Stimulated activated CD8-positive, alpha-beta memory T cell treated with anti-CD3 and anti-CD28 coated beads, Interleukin-15, amount 100 ng/mL, for 48 hours (primary cell): ENCODE measurements at places on chromosomes 11 and 22.

- DNase-seq, result no peak
Observed at GRCh38 chr11:77065878-77066228, 918 bp upstream of the CAPN5 start.

- no peak for DNase-seq
Observed at GRCh38 chr22:40118979-40119378, 58.7 kb upstream of the TNRC6B start.

- no peak for DNase-seq
Observed at GRCh38 chr11:10573556-10573955, 5.1 kb upstream of the LYVE1 start.

DNA sequence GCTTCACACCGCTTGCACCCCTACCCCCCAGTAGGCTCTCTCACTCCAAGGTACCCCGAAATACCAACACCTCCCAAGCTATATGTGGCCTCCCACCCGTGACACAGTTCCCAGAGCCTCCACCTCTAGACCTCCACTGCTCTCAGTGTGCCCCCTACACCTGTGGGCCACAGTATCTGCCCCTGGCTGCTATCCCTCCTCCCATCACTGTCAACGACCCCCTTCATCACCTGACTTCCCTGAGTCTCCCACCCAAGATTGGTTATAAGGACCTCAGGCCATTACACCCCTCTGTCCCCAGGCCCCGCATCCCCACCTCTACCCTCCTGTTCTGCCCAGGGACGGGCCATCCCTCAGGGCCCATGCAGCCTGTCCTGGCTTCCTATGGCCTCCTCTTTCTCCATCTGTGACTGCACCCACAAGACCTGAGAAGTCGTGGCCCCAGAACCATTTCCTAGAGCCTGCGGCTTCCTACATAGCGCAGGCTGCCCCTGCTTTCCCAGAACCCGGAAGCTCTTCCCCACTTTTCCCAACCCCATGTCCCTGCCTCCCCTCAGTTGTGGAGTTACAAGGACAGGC lies 734 bp downstream of the ACR start:
- DNase-seq, result no peak

DNA sequence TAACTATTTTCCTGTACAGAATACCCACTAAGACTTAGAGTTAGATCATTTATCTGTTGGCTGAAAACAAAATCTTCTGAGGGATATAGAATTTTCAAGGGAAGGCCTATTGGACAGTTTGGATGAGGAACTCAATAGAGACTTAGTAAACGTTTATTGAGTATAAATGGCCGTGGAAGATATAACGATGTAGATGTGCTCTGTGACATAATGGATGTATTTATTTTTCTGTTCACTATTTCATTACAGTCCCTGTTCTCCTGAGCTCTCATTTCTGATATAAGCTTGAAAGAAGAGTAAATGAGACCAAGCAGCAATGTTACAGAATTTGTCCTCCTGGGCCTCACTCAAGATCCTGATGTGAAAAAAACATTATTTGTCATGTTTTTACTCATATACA lies at the start of gene OR4A16:
OR4A16 (plus strand) TSS at position 301 of the 400 bp plus-strand sequence; CDS start at position 301, 0 bp downstream.
- no peak for DNase-seq

GRCh38 chr11:24615451-24616160 lies 118.8 kb downstream of the LUZP2 start:
- no peak for DNase-seq

DNA sequence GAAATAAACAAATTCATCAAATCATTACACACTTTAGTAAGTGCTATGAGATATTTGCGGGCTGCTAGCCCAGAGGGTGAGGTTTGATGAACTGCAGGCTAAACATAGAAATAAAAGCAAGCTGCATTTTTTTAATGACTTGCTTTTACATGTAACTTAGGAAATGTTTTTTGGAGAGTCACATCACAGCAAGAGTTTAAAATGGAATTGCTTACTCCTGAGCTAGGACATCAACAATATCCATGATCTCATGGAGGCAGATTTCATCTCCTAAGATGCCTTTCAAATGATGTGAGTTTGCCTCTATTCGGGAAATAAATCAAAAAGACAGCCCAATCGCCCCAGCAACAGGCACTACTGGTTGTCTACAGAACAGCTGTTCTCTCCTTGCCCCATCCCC lies 73.4 kb upstream of the CD44 start:
- DNase-seq, result no peak

GRCh38 chr22:49569286-49570031 lies 258.2 kb downstream of the BRD1 start:
- no peak for DNase-seq

- DNase-seq, result no peak
Observed at GRCh38 chr11:131612533-131612932, 242.1 kb downstream of the NTM start.

GRCh38 chr11:57322256-57323166 lies 2.2 kb downstream of the TNKS1BP1 start:
- no peak for DNase-seq

GRCh38 chr11:114080219-114080618 lies 20.7 kb downstream of the ZBTB16 start:
- no peak for DNase-seq

GRCh38 chr11:64364911-64365310 lies 5.9 kb downstream of the RPS6KA4 start:
- no peak for DNase-seq

DNA sequence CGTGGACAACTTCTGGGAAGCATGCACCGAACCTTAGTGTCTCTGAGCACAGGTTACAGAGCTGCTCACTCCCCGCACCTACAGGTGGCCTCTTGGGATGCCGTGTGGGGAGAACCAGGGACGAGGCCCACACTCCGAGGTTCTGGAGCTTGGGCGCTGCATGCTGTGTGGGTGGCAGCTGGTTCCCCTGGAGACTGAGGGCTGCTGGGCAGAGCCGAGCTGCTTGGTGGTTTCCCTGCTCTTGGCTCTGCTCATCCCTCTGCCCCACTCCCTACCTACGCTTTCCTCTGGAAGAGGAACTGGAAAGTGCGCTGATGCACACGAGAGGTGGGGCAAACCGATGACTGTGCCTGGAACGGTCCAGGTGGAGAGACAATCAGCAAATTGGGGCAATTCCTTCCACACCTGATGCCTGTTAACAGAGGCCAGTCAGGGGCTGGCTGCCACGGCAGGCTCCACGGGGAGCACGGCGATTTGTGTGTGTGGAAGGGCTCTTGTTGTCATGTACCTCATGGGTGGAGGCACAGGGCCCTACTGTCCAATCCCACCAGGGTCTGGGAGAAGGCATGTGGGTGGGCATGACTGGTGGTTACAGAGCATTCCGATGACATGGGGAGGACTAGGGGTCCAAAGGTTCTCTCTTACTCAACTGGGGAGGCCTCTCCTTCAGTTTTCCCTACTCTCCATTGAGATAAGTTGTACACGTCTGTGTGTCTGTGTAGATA lies 60.9 kb downstream of the ST14 start:
- DNase-seq, result no peak

DNA sequence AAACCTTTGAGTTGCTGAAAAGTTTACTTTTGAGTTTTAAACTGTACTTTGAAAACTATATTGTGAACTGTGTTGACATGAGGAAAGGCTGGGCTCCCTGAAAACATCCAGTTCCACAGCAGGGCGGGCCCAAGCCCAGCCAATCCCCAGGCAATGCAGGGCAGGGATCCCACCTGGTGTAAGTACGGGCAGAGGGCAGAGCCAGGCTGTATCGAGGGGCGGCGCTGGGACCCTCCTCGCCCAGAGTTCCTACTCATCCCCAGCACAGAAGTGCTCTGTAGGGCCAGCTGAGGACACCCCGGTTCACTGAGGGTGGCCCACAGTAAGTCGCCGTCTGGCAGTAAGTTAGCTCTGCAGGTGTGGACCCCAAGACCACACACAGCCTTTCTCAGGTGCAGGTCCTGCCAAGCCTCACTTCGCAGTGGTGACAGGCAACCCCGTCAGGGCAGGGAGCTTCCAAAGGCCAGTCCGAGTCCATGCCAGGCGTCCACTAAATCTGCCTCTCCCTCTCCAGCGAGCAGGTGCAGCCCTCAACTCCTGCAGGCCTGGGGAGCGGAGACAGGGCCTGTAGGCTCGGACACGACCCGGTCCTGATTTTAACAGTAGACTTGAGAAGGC lies 6.3 kb downstream of the RASSF7 start:
- DNase-seq, result no peak
